ENCODE measurements at places on chromosomes 3 and 15. TPM values are rescaled to one million over a fixed set of nuclear protein-coding genes. Genes with fewer than 3 reads are reported as not detected.

GRCh38 chr3:57006179-57006657, 54.2 kb upstream of the SPATA12 start:
- no peaks in the 10 kb centered on the region for H3K4me1 ChIP-seq
- no peak for DNase-seq
- no peak overlapping the region for H3K4me3 ChIP-seq
- H3K36me3 ChIP-seq: no peaks in the 10 kb centered on the region

The EXD1 gene
- not detected for total RNA-seq

DNA sequence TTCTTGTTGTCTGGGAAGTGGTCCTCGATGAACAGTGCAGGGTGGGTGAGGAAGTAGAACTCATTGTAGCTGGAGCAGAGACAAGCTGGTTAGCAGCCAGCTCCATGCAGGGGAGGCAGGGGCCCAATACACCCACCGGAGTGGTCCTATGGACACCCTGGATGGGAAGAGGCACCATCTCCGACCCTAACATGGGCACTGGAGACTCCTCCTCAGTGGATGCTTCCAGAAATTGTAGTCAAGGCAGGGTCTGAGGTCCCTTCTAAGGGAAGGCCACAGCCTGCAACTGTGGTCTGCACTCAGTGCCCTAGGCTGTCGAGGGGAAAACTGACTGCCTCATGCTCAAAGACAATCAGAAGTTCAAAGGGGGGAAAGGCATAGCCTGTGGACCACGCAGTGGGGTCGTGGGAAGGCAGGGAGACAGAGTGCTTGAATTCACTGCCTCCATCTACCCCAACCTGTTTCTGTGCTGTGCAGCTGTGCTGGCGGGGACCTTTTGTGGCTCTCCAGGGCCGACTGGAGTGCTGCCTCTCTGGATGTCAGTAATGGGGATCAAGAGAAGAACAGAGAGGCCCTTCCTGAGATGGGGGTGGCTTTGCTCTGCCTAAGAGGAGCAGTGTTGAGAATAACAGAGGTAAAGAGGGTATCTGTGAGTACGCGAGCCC, 41.9 kb downstream of the KY start:
- no peak overlapping the region for H3K4me3 ChIP-seq
- no peaks in the 10 kb centered on the region for H3K4me1 ChIP-seq
- no peak overlapping the region for H3K27ac ChIP-seq

GRCh38 chr3:71987828-71988227, 202.9 kb upstream of the PROK2 start:
- H3K27me3 ChIP-seq: no peaks in the 10 kb centered on the region
- no peak overlapping the region for H3K27ac ChIP-seq
- no peak for DNase-seq

GRCh38 chr3:18201315-18201714, 223.8 kb downstream of the SATB1 start:
- H3K27ac ChIP-seq: no peak overlapping the region
- no peaks in the 10 kb centered on the region for H3K27me3 ChIP-seq
- H3K36me3 ChIP-seq: no peaks in the 10 kb centered on the region

DNA sequence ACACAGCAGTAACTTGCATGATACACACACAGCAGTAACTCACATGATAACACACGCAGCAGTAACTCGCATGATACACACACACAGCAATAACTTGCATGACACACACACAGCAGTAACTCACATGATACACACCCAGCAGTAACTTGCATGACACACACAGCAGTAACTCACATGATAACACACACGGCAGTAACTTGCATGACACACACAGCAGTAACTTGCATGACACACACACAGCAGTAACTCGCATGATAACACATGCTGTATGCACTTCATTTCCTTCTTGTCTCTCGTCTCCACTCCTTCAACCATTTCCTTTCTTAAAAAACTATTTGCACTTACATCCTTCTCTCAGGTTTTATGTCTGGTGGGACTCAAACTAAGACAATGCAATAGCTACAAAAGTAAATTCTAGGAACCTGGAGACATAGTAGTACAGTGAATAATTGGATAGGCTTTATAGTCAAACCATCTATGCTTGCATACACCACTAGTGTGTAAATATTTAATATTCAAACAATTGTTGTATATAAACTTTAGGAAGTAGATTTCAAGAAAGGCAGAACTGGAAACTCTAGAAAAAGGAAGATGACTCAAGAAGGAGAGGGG, 130.8 kb downstream of the UACA start:
- no peaks in the 10 kb centered on the region for H3K27me3 ChIP-seq
- H3K4me1 ChIP-seq: peaks cover 7% of the 10 kb centered on the region
- no peak for DNase-seq
- no peak overlapping the region for H3K4me3 ChIP-seq
- H3K27ac ChIP-seq: no peak overlapping the region

The MEX3B gene
- total RNA-seq: 1.9 TPM

Measured in right atrium auricular region (tissue), 2 donors.